Activated CD4-positive, alpha-beta T cell treated with anti-CD3 and anti-CD28 coated beads, Interleukin-2, amount 50 U/mL, for 24 hours (primary cell): ENCODE measurements at places on chromosomes 4 and X.

- DNase-seq, result no peak
Observed at GRCh38 chrX:135522878-135523693, 2.6 kb downstream of the INTS6L start.

GRCh38 chr4:14716691-14717090, 285.6 kb upstream of the CPEB2 start:
- DNase-seq, result no peak

GRCh38 chr4:113781439-113782040, 20.0 kb upstream of the CAMK2D start:
- no peak for DNase-seq

- DNase-seq, result no peak
Observed at GRCh38 chr4:76957004-76957738, 7.6 kb downstream of the SEPTIN11 start.

DNA sequence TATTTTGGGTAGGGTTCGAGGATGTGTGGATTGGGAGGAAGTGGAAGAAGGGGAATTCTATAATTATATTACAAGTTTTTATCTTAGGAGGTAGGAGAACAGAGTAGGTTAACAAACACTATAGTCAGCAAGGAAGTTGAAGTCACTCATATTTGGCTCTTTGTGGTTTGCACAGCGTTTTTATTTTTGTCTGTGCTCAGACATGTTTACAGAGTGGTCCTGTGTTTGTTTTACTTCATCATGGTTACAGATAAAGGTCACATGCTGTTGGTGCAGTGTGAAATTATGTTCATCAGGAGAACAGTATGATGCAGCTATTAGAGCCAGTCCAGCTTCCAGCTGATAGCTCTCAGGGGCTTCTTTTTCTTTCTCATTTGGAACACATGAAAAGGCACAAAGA, 299.9 kb upstream of the SFRP2 start:
- no peak for DNase-seq

GRCh38 chr4:8739820-8740665, 131.6 kb downstream of the HMX1 start:
- DNase-seq, result no peak

- no peak for DNase-seq
Observed at GRCh38 chrX:70117738-70118137, 15.5 kb upstream of the IGBP1 start.

GRCh38 chr4:46994007-46994405, 625 bp upstream of the GABRA4 start:
- DNase-seq, result no peak

GRCh38 chrX:11352296-11352741, 59.1 kb downstream of the AMELX start:
- DNase-seq, result no peak

GRCh38 chrX:44643723-44644122, 101.1 kb upstream of the FUNDC1 start:
- no peak for DNase-seq

GRCh38 chr4:173405840-173406606, 7.1 kb upstream of the SCRG1 start:
- DNase-seq, result no peak

- DNase-seq, result no peak
Observed at GRCh38 chr4:84877051-84877833, 89.2 kb downstream of the WDFY3 start.
